ENCODE measurements at places on chromosomes 11 and 22.

- DNase-seq = no peak
Measured at GRCh38 chr11:66863428-66864125, 6.7 kb downstream of the LRFN4 start.

DNA sequence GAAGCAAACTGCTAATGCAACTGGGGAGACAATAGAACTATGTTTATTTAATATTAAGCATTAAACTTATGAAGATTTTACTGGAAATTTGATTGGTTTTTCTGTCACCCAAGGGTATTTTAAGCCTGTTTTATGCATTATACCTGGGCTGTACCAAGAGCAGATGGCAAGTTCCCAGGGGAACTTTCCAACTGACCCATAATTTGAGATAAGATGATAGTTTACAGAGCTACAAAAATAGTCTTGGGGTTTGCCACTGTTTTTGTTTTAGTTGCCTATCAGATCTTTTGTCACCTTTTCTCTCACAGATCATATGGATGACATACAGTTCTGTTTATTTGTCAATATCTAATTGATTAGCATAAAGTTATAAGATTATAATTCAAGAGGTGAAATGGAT lies 43.9 kb downstream of the PDE3B start:
- DNase-seq = no peak

DNA sequence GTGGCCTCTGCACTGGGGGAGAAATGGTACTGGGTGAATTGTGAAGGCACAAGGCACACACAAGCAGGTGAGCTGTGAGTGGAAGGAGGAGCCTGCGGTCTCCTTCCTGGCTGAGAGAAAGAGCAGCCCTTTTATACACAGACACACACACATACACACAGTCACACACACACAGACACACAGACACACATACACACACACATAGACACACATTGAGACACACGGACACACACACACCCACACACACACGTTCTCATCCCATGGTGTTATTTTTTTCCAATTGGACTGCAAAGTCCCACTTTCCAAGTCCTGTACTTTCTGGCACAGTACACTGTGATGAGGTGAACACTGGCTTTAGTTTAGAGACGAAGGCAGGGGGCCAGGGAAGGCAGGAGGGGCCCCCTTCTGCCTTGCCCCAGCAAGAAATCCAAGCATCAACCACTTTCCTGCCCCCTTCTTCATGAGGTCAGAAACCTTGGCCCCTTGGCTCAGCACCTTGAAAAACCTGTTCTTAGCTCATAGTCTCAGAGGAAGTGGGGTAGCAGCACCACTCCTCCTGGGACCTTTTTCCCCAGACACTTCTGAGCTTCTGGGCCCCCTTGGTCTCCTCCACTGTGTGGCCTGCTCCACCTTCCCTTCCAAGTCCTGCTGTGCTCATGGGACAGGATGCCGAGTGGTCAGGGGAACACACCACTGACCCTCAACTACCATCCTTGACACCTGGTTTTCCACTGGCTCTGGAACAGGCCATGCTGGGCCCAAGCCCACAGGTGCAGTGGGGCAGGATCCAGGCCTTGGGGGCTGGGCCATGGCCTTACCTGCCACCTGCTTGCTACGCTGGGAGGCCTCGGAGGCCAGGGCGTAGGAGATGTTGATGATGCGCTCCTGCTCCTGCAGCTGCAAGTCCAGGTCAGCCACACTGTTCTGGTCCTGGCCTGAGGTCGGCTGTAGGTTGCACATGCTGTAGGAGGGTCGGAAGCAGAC lies 43.8 kb downstream of the C11orf58 start:
- no peak for DNase-seq

DNA sequence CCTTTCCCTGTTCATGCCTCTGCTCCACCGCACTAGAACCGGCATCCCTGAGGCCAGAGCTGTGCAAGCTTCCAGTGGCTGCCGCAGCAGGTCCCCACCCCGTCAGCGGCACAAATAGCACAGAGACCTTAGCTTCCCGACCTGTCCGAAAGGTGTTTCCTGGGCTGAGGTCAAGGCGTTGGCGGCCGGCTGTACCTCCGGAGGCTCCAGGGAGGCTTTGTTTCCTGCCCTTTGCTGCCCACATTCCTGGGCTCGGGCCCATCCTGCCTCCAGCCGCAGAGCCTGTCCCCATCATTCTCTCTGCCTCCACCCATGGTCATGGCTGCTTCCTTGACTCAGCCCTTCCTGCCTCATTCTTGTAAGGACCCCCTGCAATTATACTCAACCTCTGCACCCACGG lies 31.2 kb downstream of the ARHGAP8 start:
- no peak for DNase-seq

GRCh38 chr11:60428517-60428916 lies 855 bp upstream of the MS4A5 start:
- no peak for DNase-seq

DNA sequence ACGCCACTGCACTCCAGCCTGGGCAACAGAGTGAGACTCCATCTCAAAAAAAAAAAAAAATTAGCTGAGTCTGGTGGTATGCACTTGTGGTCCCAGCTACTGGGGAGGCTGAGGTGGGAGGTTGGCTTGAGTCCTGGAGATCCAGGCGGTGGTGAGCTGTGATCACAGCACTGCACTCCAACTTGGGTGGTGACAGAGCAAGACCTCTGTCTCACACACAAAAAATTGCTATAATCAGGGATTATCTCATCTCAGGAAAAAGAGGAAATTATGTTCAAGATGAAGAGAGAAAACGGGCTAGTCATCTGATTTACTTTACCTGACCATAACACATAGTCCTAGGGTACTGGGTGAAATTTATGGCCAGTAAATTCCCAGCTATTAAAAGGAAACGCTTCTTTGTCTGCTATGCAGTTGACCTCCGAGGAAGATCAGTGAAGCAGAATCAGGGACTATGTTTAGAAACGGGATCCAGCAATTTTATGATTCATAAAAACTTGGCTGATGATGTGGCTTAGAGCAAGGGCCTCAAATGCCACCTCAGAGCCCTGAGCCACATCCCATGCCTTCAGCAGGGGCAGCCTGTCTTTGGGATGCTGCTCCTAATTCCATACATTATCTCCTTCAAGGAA lies 386.2 kb downstream of the NTM start:
- no peak for DNase-seq

DNA sequence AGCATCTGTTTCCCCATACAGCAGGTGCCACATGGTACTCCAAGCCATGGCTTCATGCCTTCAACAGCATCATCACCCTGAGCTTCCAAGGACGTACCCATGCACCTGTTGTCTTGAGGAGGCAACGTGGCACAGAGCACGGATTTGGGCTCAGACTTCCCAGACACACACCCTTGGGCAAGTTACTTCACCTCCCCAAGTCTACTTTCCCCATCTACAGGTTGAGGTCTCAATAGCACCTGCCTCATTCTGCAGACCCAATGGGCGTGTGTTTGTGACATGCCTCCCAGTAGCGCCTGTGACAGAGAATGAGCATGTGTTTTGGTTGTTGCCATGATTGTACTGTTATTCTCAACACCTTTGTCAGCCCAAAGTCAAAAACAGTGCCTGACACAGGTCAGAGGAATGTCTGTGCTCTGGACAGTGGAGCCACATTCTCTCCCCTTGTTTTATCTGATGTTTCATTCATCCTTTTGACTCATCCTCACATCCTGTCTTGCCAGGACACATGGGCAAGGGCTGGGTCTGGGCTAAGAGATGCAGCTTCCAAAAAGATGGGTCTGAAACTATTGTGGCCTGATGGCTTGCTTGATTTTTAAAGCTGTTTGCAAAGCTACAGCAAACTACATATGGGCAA lies 53.4 kb upstream of the CCND1 start:
- peak; percentile 73 for DNase-seq

- no peak for DNase-seq
Measured at GRCh38 chr11:109132539-109132938, 289.5 kb upstream of the C11orf87 start.

GRCh38 chr22:25898707-25899365 lies 156.8 kb downstream of the MYO18B start:
- DNase-seq = no peak

DNA sequence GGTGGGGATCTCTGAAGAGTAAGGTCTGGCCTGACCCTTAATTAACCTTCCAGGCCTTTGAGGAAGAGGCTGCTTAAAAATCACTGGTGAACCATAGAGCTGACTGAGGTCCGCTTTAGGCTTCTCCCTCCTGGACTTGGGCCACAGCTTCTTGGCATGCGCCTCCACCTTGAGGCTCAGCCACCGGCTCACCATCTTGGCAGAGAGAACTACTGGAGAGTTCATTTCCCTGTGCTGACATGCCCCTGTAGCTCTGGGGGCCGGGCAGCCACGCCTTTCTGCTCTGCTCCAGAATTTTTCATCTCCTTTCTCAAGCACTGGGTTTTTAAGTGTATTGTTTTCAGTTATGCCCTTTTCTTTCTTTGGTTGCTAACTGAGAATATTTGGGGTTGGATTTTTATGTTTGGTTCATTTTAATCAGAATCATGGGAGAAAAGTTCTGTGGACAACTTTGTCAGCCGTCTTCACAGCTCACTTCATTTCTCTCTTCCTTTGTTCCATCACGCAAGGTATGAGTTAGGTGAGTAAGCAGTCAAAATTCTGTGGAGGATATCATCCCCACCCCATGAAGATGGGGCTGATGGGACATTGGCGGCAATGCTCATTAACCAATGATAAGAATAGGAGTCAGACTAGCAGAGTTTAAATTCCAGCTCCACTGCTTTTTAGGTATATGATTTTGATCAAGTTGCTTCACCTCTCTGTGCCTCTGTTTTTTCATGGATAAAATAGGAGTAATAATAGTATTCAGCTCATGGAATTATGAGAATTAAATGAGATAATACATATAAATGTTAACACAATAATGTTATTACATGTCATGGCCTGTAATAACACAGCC lies 103.9 kb downstream of the DBX1 start:
- DNase-seq = no peak

DNA sequence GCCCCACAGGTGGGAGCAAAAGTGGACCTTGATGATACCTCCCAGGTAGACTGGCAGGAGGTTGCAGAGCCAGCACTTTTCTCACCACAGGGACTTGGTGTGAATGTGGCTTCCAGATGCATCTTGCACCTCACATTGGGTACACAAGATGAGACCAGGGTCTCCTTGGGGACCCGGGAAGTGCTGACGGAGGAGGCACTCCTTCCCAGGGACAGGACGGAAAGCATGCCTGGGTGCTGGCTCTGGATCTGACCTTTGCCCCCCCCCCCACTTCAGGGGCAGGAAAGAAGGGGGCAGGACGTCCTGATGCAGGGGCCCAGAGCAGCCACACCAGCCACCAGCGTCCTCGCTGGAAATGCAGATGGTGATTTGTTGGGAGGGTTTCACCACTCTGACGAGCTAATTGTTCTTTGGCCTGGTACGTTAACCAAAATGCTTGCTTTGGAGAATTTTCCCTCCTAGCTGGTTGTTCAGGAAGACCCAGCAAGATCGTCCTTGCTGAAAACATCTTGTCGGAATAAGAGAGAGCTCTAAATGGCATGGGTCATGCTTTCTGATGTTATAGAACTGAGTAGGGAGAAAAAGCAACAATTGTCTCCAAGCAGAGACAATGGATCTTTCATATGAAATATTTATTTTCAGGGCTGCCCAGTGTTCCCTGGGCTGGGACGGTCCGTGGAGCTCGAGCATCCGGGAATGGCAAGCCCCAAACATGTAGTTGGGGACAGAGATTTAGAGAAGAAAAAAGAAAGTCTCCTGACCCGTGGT lies 74.4 kb upstream of the PPARA start:
- no peak for DNase-seq

GRCh38 chr11:102172127-102172848 lies 62.0 kb downstream of the YAP1 start:
- no peak for DNase-seq

DNA sequence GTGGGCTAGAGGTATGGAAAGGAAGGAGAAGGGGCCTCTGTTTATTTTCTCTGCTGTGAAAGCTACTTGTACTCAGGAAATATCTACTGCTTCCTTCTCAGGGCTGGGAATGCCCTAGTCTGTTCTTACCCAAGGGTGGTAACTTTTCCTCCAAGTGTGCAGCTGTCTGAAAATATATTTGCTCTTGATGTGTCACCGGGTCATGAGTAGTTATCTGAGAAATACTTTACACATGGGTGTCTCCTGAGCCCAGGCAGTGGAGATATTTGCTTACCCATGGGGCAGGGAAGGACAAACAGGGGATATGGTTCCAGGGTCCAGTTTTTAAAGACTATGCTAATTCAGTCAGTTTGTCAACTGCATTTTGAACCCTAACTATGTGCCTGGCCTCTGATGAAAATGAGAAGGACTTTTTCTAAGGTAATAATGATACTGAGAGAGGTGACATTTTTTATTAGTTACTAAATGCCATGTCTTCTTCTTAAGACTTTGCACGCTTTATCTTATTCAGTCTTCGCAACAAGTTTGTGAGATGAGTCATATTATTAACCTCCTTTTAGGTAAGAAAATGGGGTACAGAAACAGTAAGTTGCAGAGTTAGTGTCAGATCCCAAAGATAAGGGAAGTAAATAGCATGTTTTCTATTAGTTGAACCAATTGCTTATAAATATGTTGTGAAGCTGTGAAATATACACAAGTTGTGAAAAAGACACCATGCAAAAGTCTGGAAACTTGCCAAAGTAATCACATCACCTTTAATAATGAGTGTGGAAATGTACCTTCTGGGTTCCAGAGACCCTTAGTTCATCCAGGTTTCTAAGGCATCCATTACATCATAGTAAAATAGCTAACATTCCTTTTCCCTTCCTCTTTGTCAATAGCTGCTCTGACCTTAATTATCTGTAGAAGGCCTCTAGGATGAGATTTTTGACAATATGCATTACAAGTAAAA lies 22.9 kb downstream of the SYTL2 start:
- no peak for DNase-seq

DNA sequence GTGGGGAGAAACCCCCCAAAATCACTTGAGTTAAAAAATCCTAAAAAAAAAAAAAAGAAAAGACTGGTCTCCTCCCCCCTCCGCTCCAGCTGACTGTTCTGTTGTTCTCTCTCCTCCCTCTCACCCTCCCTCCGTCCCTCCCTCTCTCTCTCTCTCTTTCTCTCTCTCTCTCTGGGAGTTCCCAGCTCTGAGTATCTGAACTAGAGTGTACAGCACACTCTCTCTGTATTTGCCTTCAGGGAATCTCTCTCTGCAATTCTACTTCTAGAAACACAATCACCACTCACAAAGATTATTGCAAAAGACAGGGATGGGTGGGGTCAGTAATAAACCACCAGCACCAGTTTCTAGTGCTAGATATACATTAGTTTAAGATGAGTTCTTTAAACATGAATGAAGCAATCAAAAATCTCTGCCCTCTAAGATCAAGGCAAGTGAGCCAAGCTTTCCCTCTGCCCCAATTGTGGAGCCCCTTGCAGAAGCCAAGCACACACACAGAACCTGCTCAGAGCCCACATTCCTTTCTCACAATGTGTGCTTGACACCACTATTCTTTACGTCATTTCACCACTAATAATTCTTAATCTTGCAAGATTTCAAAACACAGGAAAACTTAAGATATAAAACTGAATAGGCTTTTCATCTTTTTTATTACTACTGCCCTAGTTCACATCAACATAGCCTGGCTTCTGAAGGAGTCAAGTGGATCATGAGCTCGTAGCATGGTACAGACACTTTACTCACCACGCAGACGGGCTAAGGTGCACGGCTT lies 133.5 kb downstream of the RBFOX2 start:
- DNase-seq = peak; percentile 28

GRCh38 chr22:19971276-19972124 lies 29.9 kb upstream of the TXNRD2 start:
- DNase-seq = no peak

GRCh38 chr11:118258410-118258809 lies 5.7 kb downstream of the MPZL2 start:
- no peak for DNase-seq

GRCh38 chr11:29751618-29752017 lies 265.2 kb downstream of the KCNA4 start:
- DNase-seq = no peak

All from HTR-8/SVneo (cell line).